ENCODE measurements at places on chromosomes 1 and 21.
A peak's percentile ranks its signal among the peaks of the same experiment; 100 is the strongest.

DNA sequence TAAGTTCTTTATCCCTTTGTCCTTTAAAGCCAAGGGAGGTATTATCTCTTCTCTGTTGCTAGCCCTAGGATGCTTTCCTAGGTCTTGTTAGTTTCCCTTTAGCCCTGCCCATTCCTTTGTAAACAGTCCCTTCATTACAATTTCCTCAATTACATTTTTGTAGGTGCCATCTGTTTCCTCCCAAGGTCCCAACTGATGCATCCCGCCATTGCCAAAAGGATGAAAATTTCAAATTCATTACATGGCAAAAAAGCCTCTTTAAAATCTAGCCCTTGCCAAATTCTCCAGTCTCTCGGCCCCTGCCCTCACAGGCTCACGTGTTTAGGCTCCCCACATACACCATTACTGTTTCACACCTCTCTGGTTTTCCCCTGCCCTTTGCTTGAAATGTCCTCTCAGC, 151.9 kb upstream of the C1orf87 start:
- DNase-seq, result no peak

- no peak for DNase-seq
Observed at GRCh38 chr1:214511639-214511998, 39.8 kb downstream of the PTPN14 start.

GRCh38 chr1:22738069-22738435, 27.4 kb downstream of the EPHB2 start:
- DNase-seq, result no peak

DNA sequence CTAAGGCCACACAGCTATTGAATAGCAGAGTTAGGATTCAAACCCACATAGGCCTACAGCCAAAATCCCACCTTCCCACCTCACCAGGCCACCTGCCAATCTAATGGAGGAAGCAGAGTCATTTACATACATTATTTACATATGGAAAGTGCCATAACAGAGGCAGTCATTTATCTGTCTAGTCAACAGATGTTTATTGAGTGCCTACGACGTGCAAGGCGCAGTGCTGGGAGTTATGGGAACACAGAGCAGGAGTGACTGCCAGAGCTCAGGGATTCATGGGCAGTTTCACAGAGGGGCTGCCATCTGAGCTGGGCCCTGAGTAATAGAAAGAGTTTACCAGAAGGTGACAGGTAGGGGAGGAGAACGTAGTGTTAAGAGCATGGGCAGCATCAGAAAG, 10.3 kb upstream of the PADI6 start:
- DNase-seq, result no peak

- DNase-seq, result no peak
Observed at GRCh38 chr1:2528966-2529783, 888 bp downstream of the HES5 start.

DNA sequence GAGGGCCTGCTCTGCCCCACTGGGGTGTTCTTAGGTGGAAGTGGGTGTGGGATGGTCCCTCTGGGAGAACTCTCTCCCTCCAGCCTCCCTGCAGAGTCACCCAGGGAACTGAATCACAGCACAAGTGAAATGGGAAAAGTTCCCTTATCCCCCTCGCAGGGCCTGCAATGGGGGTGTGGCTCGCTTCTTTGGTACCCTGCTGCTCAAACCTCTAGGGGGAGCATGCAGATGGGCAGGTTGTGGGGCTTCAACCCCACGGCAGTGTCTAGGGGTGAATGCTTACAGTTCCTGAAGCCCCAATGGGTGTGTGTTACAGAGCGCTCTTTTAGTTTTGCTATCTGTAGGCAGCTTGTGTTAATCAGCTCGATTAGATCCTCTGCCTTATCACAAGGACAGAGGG, 59.0 kb upstream of the TINAGL1 start:
- no peak for DNase-seq

DNA sequence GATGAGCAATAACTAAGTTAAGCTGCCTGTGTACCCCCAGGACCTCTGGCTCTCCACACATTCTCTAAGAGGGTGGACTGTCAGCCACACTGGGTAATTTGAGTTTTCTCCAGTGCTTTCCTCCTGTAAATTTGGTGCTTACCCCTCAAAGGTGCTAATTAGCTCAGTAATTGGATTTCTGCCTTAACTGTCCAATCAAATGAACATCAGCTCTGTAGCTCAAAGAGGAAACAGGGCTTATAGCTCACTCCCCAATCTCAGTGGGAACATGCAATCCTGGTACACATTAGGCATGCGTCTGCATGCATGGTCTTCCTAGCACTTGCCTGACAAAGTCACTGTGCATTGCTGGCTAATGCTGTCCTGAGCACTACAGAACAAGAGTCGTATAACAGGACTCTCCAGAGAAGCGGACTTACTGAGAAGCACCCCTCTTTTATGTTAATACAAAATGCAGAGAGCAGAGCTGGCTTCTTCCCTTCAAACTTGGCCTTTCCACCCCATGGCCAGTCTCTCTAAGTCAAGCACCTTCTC, 110.1 kb downstream of the NTPCR start:
- DNase-seq, result no peak

DNA sequence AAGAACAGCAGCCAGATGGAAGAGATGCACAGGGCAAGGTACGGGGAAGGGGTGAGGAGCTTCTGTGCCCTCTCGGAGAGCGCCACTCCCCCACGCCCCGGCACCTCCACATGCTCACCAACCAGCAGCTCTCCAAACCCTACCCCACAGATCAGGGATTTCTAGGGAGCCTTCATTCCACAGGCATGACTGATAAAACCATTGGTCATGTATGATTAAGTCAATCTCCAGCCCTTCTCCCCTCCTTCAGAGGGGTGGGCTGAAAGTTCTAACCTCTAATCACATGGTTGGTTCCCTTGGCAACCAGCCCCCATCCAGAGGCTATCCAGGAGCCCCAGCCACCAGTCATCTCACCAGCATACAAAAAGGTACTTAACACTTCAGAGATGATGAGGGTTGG, 144.7 kb downstream of the TGFBR3 start:
- no peak for DNase-seq

DNA sequence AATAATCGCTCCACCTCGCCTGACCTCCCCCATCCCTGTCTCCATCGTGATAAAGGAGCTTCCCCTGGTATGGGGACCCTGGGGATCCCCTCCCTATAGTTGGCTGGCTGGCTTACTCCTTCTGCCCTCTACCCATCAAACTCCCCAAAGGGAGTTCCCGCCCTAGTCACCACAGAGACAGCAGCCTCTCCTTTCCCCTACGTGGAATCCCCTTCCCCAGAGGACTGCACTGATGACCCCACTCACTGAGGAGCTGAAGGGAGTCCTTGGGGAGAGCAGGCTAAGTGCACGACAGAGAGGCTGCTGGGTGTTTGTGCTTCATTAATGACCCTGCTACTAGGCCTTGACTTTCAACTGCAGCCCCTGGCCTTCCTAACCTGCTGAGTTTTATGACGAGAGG, 1.9 kb downstream of the CADM3 start:
- DNase-seq, result no peak

- DNase-seq, result no peak
Observed at GRCh38 chr1:215887627-215888026, 320.5 kb downstream of the KCTD3 start.

- no peak for DNase-seq
Observed at GRCh38 chr1:25996966-25997827, 666 bp downstream of the PAFAH2 start.

DNA sequence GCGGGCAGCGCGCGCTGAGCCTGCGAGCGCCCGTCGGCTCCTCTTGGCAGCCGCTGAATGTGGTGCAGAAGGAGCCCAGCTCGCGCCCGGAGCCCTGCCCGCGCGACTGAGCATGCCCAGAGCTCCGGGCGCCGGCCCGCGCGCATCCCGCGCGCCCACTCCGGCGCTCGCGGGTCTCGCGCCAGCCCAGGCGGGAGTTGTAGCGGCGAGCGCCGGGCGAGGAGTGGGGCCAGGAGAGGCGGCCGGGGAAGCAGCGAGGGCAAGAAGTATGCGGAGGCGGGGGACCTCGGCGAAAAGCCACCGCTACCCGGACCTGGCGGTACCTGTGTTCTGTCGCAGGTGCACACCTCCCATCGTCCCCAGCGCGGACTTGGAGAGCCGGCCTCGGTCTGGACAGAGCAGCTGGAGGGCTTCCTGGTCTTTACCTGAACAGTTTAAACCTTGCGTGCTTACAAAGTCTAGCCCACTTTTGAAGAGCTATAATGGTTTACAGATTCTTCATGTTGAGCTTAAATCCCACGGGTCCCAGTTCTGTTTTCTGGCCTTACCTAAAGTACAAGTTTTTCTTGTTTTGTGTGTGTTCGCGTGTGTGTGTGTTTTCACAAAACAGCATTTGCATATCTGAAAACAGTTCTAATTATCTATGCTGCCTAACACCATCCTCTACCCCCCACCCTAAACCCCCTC, at the start of gene DDAH1:
Gene DDAH1, minus strand, starts transcription at position 61 of the 687 bp plus-strand sequence. CDS start 114 bp downstream, outside the sequence.
- DNase-seq, result peak; percentile 54

Data from RWPE1 (cell line).